ENCODE measurements at places on chromosomes 3 and 15. TPM values are rescaled to one million over a fixed set of nuclear protein-coding genes. Genes with fewer than 3 reads are reported as not detected.

SLC6A1 gene
- total RNA-seq = 2.6 TPM

TICRR gene
- 1.6 TPM for total RNA-seq

BOC gene
- total RNA-seq = 28.7 TPM

ACTRT3 gene
- 1.6 TPM for total RNA-seq

CAV3 gene
- total RNA-seq = 222 TPM

ARL6IP5 gene
- total RNA-seq = 60.5 TPM

ADAM10 gene
- total RNA-seq = 50.1 TPM

HPS3 gene
- total RNA-seq = 6.3 TPM

PGBD4 gene
- total RNA-seq = 1.0 TPM

SUSD5 gene
- total RNA-seq = 2.6 TPM

EMC7 gene
- total RNA-seq = 22.4 TPM

CLDN11 gene
- 1.6 TPM for total RNA-seq

SLC28A2 gene
- not detected for total RNA-seq

HESX1 gene
- total RNA-seq = not detected

SLC22A14 gene
- under 0.01 TPM for total RNA-seq

COLQ gene
- total RNA-seq = 14.1 TPM

ROPN1B gene
- not detected for total RNA-seq

ALPK3 gene
- 33.4 TPM for total RNA-seq

WDR72 gene
- under 0.01 TPM for total RNA-seq

TMEM266 gene
- not detected for total RNA-seq

XIRP1 gene
- 30.8 TPM for total RNA-seq

CYP8B1 gene
- total RNA-seq = not detected

SERPINI2 gene
- not detected for total RNA-seq

CLSTN2 gene
- 4.7 TPM for total RNA-seq

GOLGA8M gene
- total RNA-seq = 1.0 TPM

GATM gene
- 309 TPM for total RNA-seq

HRH1 gene
- total RNA-seq = 5.2 TPM

BLM gene
- total RNA-seq = 2.1 TPM

SLC12A8 gene
- total RNA-seq = 1.0 TPM

HGD gene
- total RNA-seq = not detected

MNS1 gene
- total RNA-seq = 0.52 TPM
